ENCODE measurements at places on chromosomes 3 and 15.

DNA sequence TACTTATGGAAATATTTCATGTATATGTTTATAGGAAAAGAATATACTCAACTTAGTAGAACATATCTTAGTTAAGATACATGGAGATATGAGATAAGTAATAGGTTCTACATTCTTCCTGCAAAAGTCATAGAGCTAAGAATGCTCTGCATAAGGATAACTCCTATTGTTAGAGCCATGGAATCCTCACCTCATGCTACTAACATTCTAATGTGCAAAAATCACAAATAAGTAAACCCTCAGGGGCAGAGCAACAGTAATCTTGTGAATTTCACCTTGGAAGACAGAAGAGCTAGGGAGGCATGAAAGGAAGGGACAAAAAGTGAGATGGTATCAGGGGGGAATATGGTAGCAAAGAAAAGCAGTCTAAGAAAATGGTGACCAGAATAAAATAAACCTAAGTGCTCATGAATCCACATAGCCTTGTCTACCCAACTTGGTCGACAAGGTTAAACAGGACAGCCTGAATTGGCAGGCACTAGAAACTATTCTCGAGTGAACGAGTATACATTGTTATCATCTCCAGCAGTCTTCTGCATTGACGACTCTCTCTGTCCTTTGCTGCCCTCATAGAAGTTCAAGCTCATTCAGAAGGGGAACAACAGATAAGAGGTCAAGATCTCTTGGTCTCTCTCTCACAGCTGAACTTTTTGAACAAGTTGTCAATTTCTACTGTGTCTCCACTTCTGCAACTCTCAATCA lies 52.8 kb downstream of the XRN1 start:
- no peak for DNase-seq

GRCh38 chr3:29936054-29936453 lies 655.2 kb downstream of the RBMS3 start:
- no peak for DNase-seq

DNA sequence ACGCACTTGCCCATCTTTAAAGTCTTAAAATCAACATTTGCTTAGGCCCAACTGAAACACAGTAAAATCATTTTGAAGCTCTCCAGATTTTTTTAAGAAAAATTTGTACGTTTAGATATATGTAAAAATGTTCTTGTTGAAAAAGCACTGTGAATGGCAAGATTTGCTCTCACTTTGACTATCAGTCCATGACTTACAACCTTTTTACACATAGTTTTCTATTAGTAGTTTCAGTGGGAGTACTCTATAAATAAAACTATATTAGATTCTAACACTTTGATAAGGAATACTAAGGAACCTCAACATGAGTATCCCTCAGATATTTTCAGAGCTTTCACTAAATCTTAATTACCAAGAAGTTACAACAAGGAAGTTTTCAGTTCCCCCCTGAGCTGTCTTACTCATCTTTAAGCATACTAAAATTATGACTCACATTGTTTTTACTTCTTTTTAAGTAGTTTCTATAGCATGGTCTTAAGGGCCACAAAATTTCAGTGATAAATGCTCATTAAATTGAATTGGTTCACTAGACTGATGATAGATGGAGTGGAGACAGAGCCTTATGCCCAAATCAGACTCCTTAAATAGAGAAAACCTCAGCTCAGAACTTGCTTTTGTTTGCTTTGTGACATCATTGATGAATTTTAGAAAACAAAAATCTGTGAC lies 31.6 kb upstream of the RAP2B start:
- no peak for DNase-seq

GRCh38 chr3:16978921-16979271 lies 94.1 kb downstream of the PLCL2 start:
- no peak for DNase-seq

DNA sequence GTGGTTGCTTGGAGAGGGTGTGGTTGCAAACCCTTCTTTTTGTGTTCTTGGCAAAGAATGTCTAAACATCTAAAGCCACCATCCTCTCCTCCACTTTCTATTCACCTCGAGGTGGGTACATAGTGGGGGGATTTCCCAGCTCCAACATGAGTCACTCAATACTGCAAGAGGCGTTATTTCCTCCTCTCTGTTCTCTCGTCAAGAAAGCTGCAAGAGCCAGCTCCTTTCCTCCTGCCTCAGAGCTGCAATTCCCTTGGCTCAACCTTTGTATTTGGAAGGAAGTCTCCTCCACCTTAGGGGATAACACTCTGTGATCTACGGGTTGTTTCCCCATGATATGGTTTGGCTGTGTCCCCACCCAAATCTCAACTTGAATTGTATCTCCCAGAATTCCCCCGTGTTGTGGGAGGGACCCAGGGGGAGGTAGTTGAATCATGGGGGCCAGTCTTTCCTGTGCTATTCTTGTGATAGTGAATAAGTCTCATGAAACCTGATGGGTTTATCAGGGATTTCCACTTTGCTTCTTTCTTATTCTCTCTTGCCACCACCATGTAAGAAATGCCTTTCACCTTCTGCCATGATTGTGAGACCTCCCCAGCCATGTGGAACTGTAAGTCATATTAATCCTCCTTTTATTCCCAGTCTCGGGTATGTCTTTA lies 138.4 kb downstream of the PLCL2 start:
- no peak for DNase-seq

DNA sequence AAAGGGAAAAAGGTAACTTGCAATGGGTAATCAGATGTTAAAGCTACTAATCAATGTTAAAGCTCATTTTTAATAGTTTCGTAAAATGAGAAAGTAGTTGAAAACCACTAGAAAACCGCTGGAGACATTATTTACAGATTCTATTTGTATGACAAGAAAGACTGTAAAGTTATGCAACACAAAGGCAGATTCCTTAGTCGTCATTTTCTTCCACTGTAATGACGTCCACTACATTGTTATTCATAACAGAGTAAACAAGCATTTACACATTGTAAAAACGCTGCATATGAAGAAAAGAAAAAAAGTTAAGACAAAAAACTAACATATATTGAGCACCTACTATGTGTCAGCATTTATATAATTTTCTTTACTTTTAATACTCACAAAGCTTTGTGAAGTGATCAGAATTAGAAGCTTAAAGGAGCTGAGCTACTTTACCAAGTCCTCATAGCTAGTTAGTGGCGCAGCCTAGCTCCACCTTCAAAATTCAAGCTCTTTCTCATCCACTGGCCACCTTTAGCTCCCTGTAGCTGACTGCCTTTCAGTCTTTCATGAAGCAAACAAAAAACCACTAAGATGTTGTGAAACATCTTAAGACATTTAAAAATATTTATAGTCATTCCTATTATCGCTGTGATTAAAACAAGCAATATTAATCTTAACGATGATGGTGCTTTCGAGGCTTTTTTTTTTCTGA lies 100.1 kb upstream of the CDIN1 start:
- no peak for DNase-seq

Data from cerebellar nuclear complex (tissue), 1 donor.